ENCODE measurements at places on chromosomes 7 and 10.

GRCh38 chr10:79487296-79488194 is 24.8 kb upstream of the EIF5AL1 start:
- no peak overlapping the region for H3K4me3 ChIP-seq
- H3K36me3 ChIP-seq = no peaks in the 10 kb centered on the region
- DNase-seq = peak; percentile 50
- H3K27ac ChIP-seq = no peak overlapping the region
- H3K27me3 ChIP-seq = no peaks in the 10 kb centered on the region
- no peaks in the 10 kb centered on the region for H3K4me1 ChIP-seq

DNA sequence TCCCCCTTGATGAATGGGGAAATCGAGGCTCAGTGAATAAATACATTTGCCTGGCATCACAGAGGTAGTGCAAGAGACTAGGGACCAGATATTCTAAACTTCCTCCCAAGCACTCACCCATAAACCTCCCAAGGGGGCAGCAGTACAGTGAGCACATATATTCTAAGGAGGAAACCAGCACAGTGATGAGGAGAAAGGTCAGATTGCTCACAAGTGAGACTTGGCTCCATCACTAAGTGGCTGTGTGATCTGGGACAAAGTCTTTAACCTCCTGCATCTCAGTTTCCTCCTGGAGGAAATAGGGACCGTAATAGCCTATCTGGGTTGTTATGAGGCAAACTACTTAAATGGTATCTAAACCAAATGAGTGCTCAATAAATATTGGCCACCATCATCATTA is 4.3 kb downstream of the PLXNA4 start:
- no peaks in the 10 kb centered on the region for H3K36me3 ChIP-seq
- H3K27ac ChIP-seq = no peak overlapping the region
- no peak overlapping the region for H3K4me3 ChIP-seq
- no peak for DNase-seq

DNA sequence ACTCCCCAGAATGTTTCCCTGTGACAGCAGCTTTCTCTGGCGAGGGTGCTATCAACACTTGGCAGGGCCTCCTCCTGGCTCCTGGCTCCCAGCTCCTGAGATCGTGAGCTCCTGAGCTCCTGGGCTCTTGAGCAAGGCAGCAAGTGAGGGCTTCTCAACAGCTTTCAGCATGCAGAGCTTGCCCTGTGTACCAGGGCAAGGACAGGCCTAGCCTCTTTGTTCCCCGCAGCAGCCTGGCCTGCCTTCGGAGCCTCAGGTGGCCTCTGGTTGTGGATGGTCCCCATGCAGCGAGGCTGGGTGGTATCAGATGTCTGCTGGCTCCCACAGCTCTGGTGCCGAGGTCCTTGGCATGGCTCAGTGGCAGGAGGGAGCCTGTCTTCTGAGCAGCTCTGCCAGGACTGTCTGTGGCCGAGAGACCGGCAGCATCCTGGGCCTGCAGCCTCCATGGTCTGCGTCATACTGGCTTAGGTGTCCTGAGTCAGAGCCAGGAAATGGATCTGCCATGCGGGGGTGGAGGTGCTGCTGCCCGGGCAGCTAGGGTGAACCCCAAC is 44.2 kb downstream of the ZMIZ1 start:
- no peaks in the 10 kb centered on the region for H3K27me3 ChIP-seq
- no peak for DNase-seq
- H3K36me3 ChIP-seq = no peaks in the 10 kb centered on the region
- peak overlapping the region; percentile 1 for H3K27ac ChIP-seq
- H3K4me3 ChIP-seq = no peak overlapping the region
- H3K4me1 ChIP-seq = peaks cover 17% of the 10 kb centered on the region

DNA sequence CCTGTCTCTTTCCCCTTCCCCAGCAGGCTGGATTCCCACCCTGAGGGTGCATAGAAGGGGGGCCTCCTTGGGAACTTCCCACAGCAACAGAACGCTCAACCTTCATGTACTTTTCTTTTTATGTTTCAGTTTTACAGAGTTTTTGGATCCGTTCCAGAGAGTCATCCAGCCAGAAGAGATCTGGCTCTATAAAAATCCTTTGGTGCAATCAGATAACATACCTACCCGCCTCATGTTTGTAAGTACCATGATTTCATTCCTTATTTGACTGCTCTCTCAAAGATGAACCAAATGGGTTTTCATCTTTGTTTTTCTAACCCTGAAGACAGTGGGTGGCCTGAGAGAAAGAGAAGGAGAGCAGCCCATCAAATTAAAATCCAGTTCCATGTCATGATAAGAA is 46.7 kb downstream of the PLPP4 start:
- H3K27me3 ChIP-seq = peaks cover 5% of the 10 kb centered on the region
- H3K4me3 ChIP-seq = no peak overlapping the region
- no peak overlapping the region for H3K27ac ChIP-seq
- H3K4me1 ChIP-seq = no peaks in the 10 kb centered on the region
- no peak for DNase-seq
- no peaks in the 10 kb centered on the region for H3K36me3 ChIP-seq

DNA sequence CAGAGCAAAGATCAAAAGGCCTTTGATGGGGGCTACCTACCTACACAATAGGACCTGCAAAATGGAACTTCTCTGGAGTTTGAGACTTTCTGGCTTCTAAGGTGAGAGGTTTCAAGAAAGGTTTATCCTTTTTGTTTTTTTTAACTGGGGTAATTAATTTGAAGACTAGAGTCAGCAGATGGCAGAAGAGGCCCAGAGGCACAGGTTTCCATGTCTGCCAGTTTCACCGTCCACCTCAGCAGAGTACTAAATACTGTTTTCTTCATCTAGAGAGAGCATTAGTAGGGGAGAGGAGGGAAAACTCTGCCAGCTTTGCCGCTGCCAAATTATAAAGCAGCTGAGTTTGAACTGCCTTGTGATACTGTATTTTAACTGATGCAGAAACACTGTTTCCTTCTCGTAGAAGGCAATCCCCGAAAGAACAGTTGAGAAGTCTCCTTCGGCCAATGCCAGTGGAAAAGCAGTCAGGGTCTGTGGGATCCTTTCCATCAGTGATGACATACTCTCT is 138.7 kb downstream of the SLC25A13 start:
- peaks cover 12% of the 10 kb centered on the region for H3K36me3 ChIP-seq
- DNase-seq = no peak
- H3K27me3 ChIP-seq = no peaks in the 10 kb centered on the region
- no peak overlapping the region for H3K4me3 ChIP-seq

GRCh38 chr10:62036186-62037081 is 134.9 kb downstream of the ARID5B start:
- peaks cover 49% of the 10 kb centered on the region for H3K4me1 ChIP-seq
- H3K27ac ChIP-seq = peak overlapping the region; percentile 87
- no peaks in the 10 kb centered on the region for H3K36me3 ChIP-seq
- DNase-seq = no peak

DNA sequence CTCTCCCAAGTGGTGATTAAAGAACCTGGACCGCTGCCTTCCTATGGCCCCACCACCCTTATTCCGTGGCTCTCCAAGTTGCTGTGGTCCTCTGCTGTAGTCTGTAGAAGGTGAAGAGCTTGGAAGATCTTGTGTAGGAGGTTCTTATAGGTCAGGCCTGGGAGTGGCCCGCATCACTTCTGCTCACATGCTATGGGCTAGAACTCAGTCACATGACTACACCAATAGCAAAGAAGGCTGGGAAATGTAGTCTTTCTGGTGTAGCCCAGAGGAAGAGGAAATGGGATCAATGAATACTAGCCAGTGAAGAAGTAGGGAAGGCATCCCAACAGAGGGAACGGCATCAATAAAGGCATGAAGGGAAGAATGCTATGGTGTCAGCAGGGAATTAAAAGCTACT is 41.3 kb upstream of the AOAH start:
- DNase-seq = no peak
- no peak overlapping the region for H3K4me3 ChIP-seq
- H3K27ac ChIP-seq = no peak overlapping the region

DNA sequence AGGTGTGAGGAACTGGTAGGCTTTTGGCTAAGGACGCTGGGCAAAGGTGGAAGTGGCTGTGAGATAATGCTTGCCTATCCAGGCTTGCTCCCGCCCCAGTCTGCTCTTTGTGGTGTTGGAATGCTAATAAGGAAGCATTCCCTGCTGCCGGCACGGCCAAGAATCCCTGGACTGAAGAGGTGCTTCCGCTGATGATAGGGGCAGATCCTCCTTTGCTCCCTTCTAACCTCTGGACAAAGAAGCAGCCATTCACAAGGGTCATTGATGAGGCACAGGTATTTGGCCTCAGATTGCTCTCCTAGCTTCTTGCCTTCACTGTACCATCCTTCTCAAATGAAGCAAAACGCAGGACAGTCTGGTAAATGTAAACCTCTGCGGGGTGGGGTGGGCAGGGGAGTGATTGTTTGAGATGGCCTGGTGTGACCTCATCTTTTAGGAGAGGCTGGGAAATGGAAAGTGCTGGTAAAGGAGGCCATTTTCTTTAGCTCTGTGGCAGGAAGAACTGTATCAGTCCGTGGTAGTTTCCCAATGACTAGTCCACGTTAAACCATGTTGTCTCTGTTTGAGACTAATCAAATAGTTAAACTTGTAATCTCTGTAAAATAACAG is 1.7 kb downstream of the PGAM1 start:
- no peak for DNase-seq
- H3K4me1 ChIP-seq = peaks cover 10% of the 10 kb centered on the region
- peaks cover 39% of the 10 kb centered on the region for H3K36me3 ChIP-seq
- no peaks in the 10 kb centered on the region for H3K27me3 ChIP-seq

DNA sequence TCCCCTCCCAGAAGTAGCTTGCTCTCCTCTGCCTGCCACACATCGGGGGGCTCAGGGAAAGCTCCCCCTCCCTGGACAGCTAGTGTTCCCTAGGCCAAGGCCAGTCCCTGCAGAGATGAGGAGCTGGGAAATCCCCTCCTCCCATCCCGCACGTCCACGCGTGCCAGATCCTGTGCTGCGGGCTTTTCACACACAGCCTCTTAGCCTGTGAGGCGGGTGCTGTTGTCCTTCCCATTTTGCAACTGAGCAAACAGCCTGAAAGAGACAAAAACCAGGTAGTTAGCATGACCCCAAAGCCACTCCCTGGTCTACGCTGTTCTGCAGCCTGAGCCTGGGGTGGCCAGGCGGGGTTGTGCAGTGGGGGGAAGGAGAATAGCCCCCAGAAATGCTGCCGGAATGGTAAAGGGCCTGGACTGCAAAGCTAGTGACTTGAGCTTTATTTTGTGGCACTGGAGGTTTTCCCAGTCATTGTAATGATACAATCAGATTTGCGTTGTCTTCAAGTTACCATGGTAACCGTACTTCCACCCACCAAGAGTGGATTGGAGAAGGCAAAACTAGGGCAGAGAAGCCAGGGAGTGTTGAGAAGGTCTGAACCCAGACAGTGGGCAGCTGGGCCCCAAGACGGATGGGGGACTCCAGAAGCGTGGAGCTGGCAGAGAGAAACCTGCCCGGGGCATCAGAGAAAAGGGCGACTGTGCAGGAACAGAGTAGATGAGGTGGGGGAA is 98.6 kb upstream of the KCTD7 start:
- H3K4me1 ChIP-seq = no peaks in the 10 kb centered on the region
- H3K4me3 ChIP-seq = no peak overlapping the region
- H3K36me3 ChIP-seq = no peaks in the 10 kb centered on the region
- H3K27ac ChIP-seq = no peak overlapping the region

- H3K4me1 ChIP-seq = no peaks in the 10 kb centered on the region
- H3K4me3 ChIP-seq = no peak overlapping the region
- H3K27me3 ChIP-seq = peaks cover 2% of the 10 kb centered on the region
- H3K27ac ChIP-seq = no peak overlapping the region
- no peak for DNase-seq
- no peaks in the 10 kb centered on the region for H3K36me3 ChIP-seq
These were observed 28.9 kb downstream of the FZD1 start for GRCh38 chr7:91293136-91293535.

- H3K4me3 ChIP-seq = no peak overlapping the region
- no peak overlapping the region for H3K27ac ChIP-seq
- H3K27me3 ChIP-seq = no peaks in the 10 kb centered on the region
- H3K36me3 ChIP-seq = no peaks in the 10 kb centered on the region
- H3K4me1 ChIP-seq = peaks cover 3% of the 10 kb centered on the region
- no peak for DNase-seq
These were observed 116.7 kb downstream of the GPR85 start for GRCh38 chr7:112969946-112970345.

- DNase-seq = no peak
- no peaks in the 10 kb centered on the region for H3K27me3 ChIP-seq
- H3K4me1 ChIP-seq = peaks cover 64% of the 10 kb centered on the region
- peak overlapping the region; percentile 99 for H3K27ac ChIP-seq
These were observed 1.3 kb downstream of the ITPRIP start for GRCh38 chr10:104336821-104337467.

GRCh38 chr7:95608359-95609173 is 12.2 kb upstream of the PDK4 start:
- peak; percentile 97 for DNase-seq
- peak overlapping the region; percentile 79 for H3K27ac ChIP-seq
- no peaks in the 10 kb centered on the region for H3K36me3 ChIP-seq
- H3K4me3 ChIP-seq = no peak overlapping the region
- no peaks in the 10 kb centered on the region for H3K27me3 ChIP-seq

- no peaks in the 10 kb centered on the region for H3K27me3 ChIP-seq
- no peak overlapping the region for H3K4me3 ChIP-seq
- no peak overlapping the region for H3K27ac ChIP-seq
- H3K36me3 ChIP-seq = no peaks in the 10 kb centered on the region
These were observed 45.5 kb downstream of the DPYSL4 start for GRCh38 chr10:132232023-132232951.

DNA sequence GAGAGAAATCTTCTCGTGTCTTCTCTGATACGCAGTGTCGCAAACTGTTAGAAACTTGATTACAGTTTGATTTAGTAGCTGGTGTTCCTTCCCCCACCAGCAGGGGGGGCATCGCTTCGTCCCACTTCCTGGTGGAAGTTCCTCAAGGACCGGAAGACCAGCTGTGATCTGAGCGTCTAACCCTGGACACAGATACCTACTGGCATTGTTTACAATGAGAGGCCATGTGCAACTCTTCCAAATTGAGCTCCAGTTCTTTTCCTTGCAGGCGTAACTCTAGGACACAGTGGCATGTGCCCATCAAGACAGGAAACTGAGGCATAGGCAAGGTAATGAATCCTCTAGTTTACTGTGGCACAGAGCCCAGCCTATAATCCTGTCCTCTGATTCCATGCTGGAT is 219.0 kb downstream of the CCDC3 start:
- H3K4me1 ChIP-seq = no peaks in the 10 kb centered on the region
- H3K27me3 ChIP-seq = no peaks in the 10 kb centered on the region
- DNase-seq = peak; percentile 12
- H3K36me3 ChIP-seq = no peaks in the 10 kb centered on the region

- H3K4me3 ChIP-seq = no peak overlapping the region
- no peak for DNase-seq
- H3K27me3 ChIP-seq = no peaks in the 10 kb centered on the region
These were observed 22.2 kb upstream of the FAM171A1 start for GRCh38 chr10:15393139-15393825.

GRCh38 chr7:151987748-151988529 is 31.7 kb downstream of the GALNTL5 start:
- DNase-seq = no peak
- no peaks in the 10 kb centered on the region for H3K27me3 ChIP-seq
- no peaks in the 10 kb centered on the region for H3K36me3 ChIP-seq
- H3K27ac ChIP-seq = no peak overlapping the region

DNA sequence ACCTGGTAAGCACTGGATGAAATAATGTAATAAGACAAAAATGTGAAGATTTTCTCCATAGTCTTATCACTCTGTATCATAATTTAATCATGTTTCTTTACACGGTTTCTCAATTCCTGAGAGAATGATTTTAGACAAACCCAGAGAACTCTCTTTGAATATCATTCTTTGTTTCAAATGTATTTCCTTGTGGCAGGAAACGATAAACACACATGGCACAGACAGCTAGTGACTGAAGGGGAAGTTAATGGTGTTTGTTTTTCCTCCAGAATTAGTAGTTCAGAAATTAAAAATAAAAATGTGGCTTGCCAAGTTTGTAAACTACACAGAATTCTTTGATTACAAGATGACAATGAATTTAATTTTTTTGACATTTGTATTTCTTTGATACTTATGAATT is 163.7 kb upstream of the PRPS1L1 start:
- H3K27me3 ChIP-seq = no peaks in the 10 kb centered on the region
- no peak overlapping the region for H3K4me3 ChIP-seq
- H3K27ac ChIP-seq = no peak overlapping the region
